Retina (tissue), 1 donor: ENCODE measurements at places on chromosomes 3 and 15.

DNA sequence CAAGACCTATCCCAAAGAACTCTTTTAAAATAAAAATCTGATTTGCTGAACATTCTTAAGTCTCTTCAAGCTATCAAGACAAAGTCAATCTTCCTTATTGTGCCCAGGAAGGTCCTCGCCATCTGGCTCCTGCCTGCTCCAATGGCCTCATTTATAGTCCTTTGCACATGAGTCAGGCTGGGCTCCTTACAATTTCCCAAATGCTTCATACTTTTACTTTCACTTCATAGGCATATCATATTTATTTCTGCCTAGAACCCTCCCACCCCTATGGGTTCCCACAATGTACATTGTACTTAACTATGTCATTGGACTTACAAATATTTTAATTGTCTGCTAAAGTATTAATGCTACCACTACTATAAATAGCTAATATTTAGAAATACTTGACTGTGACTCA is 9.1 kb downstream of the THRB start:
- no peak for DNase-seq

DNA sequence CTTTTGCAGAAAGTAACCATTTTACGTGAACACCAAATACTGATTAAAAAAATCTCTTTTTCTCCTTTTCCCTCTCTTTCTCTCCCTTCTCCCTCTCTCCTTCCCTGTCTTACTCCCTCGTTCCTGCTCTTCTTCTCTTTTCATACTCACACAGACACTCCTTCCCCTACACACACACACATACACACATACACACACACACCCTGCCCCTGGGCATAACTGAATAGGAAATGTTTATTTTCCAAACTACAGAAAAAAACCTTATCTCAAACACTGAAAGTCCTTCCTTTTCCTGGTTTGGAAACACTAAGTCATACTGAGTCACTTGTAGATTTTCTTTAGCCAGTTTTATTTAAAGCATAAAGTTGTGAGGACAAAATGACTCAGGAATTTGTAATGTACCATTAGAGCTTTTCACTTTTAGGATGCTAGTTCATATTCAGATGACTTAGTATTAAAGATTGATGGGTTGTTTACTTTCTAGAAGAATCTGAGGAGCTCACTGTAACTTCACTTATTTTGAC is 62.4 kb downstream of the MBNL1 start:
- DNase-seq: no peak

DNA sequence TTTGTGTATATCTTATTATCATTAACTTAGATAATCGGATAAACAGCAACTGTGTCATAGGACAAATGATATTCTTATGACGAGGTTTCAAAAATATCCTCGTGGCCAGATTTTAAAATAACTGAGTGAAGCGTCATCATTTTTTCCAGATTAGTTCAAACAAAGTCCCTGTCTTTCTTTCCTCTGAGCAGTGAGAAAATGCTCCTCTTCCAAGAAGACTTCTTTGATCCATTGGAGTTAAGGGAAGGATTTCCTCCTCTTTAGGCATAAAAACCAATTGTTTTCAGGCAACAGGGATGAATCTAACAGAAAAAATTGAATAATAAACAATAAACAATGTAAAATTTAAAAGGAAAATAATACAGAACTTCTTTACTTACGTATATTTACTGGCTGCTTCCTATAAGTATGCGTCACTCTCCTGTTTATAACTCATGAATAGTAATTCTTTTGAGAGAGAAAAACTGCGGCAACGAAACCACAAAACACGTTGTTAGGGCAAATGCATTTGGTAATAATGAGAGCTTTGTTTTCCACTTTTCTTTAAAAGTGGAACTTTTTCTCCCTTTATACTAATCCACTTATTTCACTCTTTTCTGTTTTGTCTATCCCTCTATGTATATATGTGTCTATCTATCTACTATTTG is 419.4 kb upstream of the ONECUT1 start:
- DNase-seq: no peak

DNA sequence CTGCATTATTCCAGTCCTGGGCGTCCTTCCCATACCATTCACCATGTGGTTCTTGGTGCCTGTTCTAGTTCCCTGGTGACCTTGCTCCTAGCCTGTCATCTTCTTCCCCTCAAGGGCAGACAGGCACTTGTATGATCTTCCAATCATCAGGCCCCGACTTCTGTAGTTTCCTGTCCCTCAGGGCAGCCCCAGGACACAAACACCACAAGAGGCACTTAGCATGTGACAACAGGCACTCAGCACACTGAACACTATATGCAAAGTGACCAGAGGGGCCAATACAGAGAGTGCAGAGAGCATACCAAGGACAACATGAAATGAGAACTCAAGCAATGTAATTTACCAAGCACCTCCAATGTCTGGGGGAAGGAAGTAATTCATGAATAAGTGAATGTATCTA is 17.9 kb downstream of the TMEM40 start:
- DNase-seq: no peak

DNA sequence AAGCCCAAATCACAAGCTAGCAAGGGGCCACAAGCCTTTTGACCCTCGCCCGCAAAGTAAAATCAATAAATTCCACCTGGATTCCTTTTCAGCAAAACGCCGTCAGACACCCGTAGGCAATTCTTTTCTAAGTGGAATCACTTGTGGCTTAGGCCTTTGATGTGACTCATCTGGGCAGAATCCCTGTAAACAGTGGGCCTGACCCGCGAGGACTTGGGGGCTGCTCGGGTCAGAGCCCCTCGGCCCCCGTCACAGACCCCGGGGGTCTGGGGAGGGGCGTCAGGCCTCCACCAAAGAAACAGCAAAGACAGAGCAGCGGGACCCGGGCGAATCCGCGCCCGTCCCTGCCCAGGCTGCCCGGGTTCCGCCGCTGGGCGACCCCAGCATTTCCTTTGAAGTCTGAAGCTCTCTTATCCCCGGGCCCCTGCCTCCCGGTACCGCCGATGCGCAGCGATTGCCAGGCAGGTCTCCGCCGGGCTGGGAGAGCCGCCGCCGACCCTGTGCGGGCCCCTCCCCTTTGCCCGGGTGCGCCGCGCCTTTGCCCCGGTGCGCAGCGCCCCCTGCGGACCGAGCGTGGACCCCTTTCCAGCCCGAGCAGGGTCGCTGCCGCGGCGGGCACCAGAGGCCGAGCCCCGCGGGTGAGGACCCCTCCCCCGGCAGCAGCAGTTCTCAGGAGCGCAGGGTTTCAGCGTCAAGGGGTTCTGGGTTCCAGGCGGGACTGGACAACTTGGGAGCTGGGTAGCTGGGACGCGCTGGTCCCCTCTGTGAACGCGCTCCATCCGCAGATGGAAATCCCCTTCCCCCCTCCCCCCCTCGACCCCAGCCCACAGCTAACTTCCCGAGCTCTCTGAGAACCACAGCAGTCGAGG is 178.3 kb downstream of the UACA start:
- DNase-seq: peak; percentile 86
